SK-N-SH treated with all-trans-retinoic acid at 6 μM for 48 hours (cell line): ENCODE measurements at places on chromosomes 4 and X.

GRCh38 chr4:66766557-66766956, 778.7 kb downstream of the CENPC start:
- no peak for ATAC-seq

DNA sequence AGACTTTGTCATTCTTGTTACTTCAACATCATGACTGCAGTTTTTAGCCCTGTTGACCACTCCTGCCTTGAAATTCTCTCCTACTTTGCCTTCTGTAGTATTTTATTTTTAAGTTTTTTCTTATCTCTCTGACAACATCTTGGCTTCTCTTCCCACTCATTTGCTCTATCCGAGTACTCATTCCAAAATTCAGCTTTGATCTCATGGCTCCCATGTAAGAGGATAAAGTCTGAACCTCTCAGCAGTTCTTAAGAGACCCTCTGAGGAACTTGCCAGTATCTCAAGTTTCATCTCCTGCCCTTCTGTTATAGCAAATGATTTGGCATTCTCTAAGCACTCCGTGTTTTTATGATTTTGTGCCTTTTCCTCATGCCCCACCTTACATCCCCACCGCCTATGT, 67.7 kb downstream of the GALNT7 start:
- ATAC-seq: no peak

GRCh38 chrX:981791-982626, 230.4 kb downstream of the CRLF2 start:
- ATAC-seq: no peak

- ATAC-seq: no peak
These were observed 38.9 kb downstream of the SMC1A start for GRCh38 chrX:53383376-53384076.
